K562 (cell line): ENCODE measurements at places on chromosomes 16 and 17. TPM values are rescaled to one million over a fixed set of nuclear protein-coding genes. Genes with fewer than 3 reads are reported as not detected.
A peak's percentile ranks its signal among the peaks of the same experiment; 100 is the strongest.

DNA sequence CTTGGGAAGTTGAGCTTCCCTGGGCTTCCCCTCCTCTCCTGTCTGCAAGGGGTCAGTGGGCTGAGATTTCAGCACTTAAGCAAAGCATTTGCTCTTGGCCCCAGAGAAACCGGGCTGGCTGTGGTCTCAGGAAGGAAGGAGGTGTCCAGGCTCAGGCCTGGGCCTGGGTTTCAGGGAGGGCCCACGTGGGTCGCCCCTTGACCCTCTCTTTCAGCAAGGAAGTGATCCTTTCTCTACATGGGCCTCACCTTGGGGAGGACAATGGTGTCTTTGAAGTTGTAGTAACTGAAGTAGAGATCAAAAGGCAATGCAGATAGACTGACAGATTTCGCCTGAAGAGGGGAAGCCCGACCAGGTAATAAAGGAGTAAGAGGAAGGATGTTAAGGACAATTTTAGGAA is 2.7 kb downstream of the NOD2 start:
- DNase-seq = no peak

GRCh38 chr16:11949527-11949926 is 7.7 kb upstream of the NPIPB2 start:
- peak; percentile 47 for DNase-seq

DNA sequence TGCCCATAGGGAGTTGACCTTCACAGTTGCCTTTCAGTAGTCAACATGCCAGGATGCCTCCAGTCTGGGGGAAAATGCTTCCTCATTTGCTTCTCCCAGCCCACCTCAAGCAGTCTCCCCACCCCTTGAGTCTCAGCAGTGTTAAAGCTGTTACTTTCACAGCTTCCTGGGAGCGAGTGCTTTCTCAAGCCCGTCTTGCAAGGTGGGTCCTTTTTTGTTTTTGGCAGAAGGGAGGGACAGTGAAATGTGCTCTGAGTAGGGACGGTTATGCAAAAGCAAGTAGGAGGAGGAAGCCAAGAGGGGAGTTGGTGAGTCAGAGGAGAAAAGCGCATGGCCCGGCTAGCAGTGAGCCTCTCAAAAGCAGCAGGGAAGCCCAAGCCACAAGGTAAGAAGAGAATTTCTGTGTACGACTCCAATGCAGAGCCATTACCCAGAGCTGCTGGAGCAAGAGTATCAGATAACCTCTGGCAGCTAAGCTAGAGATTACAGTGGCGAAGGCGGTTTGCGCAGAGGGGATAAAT is at the start of gene CHST4:
Gene CHST4, plus strand, starts transcription at position 316 of the 521 bp plus-strand sequence. CDS start 10,252 bp downstream, outside the sequence.
- DNase-seq = no peak

- no peak for DNase-seq
Observed at GRCh38 chr16:17945080-17945601, 391.4 kb downstream of the NPIPA8 start.

- no peak for DNase-seq
Observed at GRCh38 chr16:79795556-79795955, 195.0 kb upstream of the MAF start.

DNA sequence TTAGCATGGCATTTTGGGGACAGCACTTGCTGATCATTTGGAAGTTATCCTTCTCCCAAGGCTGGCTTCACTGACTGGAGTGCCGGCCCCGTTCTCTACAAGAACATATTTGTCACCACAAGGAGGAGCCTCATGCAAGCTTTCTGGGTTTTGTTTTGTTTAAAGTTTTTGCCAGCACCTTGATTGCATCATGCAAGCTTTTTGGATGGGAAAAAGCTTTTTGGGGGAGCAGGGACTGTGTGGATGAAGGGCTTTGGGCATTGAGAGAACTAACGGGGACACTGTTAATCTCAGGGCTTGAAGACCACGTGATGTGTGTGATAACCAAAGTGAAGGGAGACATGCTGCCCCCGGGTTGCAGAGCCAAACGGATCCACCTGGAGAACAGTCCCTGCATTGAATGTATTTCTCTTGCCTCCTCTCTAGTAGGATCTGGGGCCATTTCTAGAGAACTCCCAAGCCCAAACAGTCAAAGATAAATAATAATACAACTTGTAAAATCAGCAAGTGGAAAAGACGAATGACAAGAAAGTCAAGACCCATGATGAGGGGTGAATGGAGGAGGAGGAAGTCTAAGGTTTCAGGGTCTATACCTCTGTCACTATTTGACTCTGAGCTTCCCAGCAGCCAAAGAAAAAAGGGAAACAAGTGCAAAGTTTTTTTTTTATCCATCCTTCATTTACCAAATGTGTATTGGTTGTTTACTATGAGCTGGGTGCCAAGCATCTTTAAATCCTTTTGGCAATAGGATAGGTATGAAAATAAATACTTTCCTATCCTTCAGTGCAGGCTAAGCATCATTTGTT is 17.2 kb downstream of the TMEM114 start:
- DNase-seq = peak; percentile 40

GRCh38 chr16:17070882-17071592 is 399.7 kb downstream of the XYLT1 start:
- no peak for DNase-seq

DNA sequence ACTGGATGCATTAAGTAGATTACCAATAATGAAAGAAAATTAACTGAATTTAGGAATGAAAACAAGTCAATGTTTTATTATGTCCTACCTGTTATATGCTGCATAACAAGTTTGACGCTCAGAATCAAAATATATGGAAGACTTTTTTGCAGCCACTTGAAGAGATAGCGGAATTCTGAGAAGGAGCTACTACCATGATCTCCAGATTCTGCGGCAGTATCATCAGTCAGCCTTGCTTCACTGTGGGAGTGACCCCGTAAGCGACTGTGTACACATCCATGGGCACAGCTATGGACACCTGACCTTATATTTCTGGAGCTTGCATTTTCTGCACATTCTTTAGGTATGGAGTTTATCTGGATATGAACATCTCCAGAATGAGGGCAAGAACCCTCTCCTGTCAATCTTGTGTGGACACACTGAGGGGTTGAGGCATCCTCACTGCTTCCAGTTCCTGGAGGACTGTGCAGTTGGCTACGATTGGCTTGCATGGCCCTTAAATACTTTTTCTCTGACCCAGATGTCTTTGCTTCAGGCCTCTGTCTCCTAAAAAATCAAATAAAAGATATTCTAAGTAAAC is 1.7 kb downstream of the RNFT1 start:
- no peak for DNase-seq

GRCh38 chr17:1143573-1143972 is 36.2 kb downstream of the ABR start:
- DNase-seq = no peak

GRCh38 chr17:78714534-78714933 is 67.5 kb downstream of the CYTH1 start:
- DNase-seq = no peak

DNA sequence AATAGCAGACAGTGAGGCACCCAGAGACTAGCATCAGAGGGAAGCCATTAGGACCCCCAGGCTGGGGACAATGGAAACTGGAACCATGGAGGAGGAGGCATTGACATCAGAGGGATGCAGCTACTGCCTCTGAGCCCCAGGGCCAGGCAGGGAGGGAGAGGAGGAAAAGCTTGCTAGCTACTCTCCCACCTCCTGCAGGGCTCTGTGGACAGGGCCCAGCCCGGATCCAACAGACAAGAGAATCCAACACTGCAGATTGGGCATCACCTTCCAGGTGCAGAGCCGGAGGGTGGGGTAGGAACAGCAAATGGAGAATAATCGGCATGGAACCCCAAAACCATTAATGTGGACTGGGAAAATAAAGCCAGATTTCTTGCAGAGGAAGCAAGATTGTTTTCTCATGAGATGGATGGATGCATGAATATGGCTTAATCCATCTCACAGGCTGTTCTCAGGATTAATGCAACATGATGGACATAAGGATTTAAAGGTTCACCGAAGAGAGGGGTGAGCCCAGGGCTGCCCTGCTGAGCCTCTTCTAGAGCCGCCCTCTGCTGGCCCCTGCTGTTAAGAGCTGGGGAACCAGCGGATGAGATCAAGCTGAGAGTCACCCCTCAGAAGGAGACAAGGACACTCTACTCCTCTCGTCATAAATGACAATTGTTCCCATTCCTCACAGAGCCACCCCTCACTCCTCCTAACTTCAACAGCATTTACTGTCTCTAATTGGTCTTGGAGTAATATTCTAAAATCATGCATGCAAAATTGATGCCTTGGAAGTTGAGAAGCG is 48.8 kb downstream of the DNAH3 start:
- DNase-seq = peak; percentile 50

- DNase-seq = no peak
Observed at GRCh38 chr16:57023541-57024249, 34.3 kb downstream of the NLRC5 start.

DNA sequence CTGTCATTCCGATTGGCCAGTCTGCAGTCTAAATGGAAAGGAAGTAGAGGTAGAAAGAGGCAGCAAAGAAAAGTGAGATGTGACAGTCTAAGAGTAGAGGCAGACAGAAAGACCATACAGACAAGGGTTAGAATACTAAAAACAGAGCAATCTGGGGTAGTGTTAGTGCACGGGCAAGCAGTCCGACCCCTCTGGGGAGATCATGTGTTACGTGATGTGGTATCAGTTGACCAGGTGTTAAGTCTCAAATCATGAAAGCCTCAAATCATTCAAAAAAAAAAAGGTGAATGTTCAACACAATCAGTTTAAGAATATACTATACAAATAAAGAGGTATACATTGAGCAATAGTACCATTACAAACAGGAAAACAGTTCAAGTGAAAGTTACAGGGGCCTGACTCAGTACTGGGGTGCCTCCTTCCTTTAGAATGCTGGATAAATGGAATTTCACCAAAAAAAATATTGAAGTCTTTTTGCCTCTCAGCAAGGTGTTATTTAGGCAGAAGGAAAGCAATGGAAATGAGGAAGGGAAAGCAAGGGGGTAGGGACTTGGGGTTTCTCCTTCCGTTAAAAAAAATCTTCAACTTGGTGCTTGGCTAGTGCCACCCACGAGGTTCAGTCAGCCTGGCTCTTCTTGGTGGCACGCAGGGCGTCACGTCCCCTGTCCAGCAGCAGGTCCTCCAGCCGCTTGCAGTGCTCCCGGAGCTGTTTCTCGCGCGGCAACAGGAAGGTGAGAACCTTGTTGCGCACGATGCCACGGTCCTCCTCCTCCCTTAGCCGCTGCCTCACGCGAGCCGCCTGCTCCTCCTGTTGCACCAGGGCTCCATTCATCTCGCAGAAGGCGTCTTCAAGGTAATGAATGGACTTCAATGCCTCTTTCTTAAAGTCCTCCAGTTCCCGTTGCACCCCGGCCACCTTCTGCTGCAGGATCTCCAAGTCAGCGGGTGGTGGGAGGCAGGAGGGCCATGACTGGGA is 616 bp downstream of the CCDC182 start:
- DNase-seq = no peak

Gene CCL4L2
- 0.51 TPM in 1 of 2 replicates, not detected in the other for polyA plus RNA-seq

Gene CDH16
- polyA plus RNA-seq = not detected in 2 replicates

Gene NUP85
- 110 and 116 TPM in 2 replicates for polyA plus RNA-seq

Gene DHRS7C
- polyA plus RNA-seq = not detected in 2 replicates

Gene PDILT
- polyA plus RNA-seq = not detected in 2 replicates

Gene CD7
- not detected in 2 replicates for polyA plus RNA-seq
